ENCODE measurements at places on chromosomes 2 and 18.

- no peak for DNase-seq
Measured at GRCh38 chr2:106339132-106339531, 129.1 kb downstream of the RGPD3 start.

GRCh38 chr2:104127049-104127770 lies 726.7 kb upstream of the POU3F3 start:
- no peak for DNase-seq

DNA sequence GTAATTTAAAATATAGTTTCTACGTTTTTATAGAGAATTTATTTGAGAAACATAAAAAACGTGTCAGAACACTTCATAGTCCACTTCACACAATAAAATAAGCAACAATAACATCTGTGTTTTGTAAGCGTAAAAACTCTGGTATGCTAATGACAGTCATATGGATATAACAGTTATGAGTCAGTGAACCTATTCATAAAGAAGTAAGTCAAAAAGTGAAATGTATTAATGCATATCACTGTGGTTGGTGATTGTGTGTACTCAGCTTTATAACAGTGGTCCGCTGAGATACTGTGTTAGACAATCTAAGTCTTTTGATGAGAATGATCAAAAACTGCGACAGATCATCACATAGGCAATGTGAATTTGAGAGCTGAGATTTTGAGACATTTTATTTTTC lies 153.2 kb downstream of the WDR7 start:
- no peak for DNase-seq

- no peak for DNase-seq
Measured at GRCh38 chr2:102009557-102009956, 17.8 kb downstream of the IL1R2 start.

DNA sequence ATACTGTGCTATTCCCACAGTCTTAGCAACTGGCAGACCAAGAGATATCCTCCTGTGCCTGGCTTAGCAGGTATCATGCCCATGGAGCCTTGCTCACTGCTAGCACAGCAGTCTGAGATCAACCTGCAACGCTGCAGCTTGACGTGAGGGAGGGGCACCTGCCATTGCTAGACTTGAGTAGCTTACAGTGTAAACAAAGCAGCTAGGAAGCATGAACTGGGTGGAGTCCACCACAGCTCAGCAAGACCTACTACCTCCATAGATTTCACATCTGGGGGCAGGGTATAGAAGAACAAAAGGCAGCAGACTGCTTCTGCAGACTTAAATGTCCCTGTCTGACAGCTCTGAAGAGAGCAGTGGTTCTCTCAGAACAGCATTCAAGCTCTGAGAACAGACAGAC lies 74.8 kb downstream of the AKAIN1 start:
- DNase-seq, result peak; percentile 20

DNA sequence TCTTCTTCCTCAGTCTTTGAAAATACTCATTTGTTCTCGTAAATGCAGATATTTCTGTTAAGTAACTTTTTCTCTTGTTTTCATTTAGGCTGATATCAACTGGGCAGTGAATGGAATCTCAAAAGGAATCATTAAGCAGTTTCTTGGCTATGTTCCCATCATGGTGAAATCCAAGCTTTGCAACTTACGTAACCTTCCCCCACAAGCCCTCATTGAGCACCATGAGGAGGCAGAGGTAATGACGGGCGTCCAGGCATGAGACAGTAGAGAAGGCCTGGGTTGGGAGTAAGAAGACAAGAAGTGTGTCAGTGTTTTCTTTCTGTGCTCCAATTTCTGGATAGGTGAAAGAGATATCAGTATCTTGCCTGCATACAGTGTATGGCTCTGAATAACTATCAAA lies 5.1 kb downstream of the POLR1B start:
- DNase-seq, result no peak

DNA sequence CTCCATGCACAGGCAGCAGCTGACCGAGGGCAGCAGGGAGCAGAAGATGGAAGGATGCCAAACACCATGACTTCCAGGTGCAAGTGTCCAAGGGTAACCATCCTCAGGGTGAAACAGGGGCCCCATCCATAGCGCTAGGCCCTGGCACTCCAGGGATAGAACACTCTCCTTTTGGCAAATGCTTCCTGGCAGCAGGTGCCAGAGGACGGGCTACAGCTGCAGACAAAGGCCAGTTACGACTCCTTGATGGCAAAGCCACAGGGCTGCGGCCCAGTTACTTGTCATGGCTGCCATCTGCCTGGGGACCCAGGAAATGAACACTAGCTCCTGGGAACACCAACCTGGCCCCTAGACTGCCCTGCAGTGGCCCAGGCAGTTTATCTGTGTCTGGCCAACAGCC lies 178.8 kb downstream of the TMEM163 start:
- no peak for DNase-seq

DNA sequence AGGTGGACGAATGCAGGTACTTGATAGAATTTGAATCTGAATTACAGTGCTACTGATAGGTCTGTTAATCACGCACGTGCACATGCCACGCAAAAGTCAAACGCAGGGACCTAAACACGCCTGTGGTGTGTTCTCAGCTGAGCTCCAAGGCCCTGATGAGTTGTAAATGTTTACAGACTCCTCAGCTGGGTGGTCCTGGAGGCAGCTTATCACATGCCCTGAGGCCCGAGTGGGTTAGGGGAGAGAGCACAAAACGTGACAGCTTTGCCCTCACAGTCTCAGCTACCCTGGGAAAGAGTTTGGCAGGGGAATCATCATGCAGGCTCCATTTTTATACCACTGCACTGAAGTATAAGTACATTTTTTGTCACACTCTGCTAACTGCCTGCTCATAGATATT lies 68.3 kb upstream of the FAM110C start:
- DNase-seq, result no peak

- no peak for DNase-seq
Measured at GRCh38 chr2:219736209-219736608, 108.8 kb downstream of the SLC4A3 start.

GRCh38 chr2:109699646-109700045 lies 85.5 kb downstream of the SOWAHC start:
- DNase-seq, result no peak

GRCh38 chr2:188695953-188696352 lies 278.2 kb upstream of the COL3A1 start:
- DNase-seq, result no peak

DNA sequence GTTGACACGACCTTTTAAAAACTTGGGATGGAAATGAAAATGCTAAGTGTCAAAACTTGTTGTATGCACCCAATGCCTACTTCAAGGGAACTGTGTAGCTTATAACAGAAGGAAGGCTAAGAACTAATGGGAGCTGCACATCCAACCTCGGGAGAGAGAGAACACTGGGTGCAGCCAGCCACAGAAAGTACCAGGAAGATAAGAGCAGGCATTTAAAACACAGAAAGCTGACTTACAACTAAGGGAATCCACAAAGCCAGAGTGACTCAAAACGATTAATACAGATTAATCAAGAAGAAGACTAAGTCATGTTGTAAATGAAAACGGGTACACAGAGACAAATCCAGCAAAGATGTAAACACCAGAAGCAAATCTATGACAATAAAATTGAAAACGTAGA lies 113.4 kb downstream of the HDAC4 start:
- DNase-seq, result no peak

DNA sequence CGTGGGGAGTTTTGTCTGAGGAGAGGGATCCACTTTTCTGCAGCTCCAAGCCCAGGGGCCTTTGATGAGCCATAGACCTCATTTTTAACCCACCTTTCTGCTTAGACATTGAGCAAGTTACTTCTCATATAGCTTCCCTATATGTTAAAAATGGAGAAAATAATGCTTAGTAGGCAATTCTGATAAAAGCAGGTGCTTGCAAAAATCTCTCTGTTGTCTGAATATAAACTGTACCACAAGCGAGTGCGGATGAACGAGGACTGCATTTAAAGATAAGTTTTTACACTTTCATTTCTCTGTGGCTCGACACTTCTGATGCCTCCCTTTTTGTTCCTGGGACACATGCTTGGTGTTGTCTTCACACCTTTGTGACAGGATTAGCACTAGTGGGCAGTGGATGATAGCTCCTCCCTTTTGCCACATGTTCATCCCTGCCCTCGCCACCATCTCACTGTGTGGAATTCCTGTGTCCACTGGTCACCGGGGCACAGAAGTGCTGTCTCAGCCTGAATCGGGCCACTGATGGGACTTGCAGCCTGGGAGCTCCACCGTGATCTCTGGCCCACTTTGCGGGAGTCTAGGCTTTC lies 1.6 kb downstream of the TYMS start:
- no peak for DNase-seq

- DNase-seq, result peak; percentile 44
Measured at GRCh38 chr2:227817850-227818674, 4.4 kb downstream of the CCL20 start.

DNA sequence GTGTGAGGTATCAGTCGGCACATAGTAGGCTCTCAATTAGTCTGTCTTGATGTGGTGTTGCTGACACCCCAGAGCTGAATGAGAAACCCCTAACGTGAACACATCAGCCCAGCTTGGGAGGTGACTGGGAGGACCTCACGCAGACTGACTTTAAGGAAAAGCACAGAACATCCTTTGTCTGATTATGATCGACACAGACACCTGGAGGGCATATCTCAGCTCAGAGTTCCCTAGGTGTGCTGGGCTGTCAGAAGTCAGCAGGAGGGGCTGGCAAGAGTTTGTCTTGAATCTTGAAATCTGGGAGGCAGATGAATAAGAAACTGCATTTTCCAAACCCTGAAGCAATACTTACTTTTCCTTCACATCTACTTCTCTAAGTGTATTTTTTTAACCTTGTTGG lies 16.8 kb upstream of the MYCN start:
- no peak for DNase-seq

DNA sequence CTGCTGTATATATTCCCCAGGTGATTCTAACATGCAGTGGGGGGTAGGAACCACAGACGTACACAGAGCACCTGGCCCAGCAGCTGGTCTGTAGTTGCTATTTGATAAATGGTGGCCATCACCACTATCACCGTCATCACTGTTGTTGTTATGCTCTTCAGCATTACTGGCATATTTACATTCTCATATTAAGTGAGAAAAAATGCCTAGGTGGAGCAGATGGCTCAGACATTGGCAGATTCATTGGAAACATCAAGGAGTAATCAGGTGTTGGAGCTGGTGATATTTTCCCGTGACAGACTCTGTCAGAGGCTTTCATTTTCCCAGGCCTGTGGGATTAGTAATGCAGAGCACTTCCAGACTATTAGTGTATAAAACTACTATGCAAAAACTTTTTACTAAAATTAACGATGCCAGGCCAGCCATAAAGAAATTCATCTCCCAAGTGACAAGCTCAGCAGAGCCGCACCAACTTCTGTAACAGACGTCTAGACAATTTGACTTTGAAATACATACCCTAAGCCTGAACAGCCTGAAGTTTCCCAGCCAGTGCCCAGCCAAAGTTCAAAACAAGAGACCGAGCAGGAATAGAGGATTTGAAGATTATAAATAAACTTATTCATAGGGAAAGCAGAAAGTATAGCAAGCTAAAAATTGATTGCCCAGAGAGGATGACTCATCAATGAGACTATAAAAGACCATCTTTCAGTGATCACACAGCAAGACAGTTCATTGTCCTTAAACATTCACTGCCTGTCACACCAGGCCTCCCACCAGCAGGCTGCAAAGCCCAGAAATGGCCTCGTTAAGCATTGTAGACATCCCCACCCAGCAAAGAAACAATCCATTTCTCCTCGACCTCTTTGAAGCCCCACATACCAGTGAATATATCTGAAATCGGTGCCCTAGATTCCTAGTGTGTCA lies 247.4 kb upstream of the CHAC2 start:
- DNase-seq, result no peak

- no peak for DNase-seq
Measured at GRCh38 chr18:61821748-61822147, 71.1 kb downstream of the RNF152 start.

GRCh38 chr18:34976899-34977837 lies 64.0 kb upstream of the MAPRE2 start:
- peak; percentile 76 for DNase-seq

DNA sequence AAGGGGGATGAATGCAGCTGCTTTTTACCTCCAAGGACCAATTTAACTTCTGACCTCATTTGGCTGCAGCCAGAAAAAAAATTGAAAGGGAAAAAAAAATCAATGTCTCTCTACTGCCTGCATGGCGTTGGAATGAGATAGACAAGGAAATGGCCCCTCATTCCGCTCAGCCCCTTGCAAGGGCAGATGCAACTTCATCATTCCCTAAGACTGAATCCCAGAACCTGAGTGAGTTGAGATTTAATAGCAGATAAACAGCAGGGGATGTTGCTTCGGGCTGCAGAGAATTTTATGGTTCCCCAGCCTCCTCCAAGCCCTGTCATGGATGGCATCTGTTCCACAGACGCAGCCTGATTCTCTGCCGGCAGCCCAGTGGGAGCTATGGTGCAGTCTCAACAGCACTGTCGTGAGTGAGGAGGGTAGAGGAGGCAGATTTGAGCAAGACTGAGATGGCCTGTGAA lies 49.0 kb downstream of the CAPN13 start:
- no peak for DNase-seq

- peak; percentile 53 for DNase-seq
Measured at GRCh38 chr2:85577386-85578242, at the start of gene VAMP8. Gene VAMP8 (plus strand): TSS chr2:85577586. CDS start chr2:85577647, 61 bp downstream.

DNA sequence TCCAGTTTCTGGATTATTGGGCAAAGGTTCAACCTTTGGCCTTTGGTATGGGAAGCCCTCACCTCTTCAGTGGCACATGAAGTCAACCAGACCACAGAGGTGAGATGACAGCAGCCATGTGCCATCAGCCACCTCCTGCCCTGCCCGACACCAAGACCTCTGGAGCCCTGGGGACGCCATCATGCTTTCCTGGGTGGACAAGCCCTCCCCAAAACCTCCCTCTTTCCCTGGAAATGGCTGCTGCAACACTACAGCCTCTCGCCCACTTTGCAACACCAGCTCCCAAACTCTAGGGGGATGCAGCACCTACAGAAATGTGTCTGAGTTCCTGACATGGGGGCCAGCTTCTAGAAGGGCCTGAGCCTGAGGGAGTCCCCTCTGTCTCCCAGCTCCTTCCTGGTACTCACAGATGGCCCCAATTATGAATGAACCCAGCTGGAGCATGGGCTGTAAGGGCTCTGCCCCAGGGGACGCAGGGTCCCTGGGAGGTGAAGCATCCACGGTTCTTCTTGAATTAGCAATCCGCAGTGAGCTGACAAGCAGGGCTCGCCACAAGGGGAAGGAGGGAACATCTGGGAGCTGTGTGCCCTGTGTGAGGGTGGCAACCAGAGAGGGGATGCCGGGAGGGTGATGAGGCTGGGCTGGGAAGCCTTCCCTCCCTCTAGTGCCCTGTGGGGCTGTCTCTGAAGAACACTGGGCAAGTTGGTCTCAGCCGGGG lies 268.5 kb upstream of the HDAC4 start:
- no peak for DNase-seq

DNA sequence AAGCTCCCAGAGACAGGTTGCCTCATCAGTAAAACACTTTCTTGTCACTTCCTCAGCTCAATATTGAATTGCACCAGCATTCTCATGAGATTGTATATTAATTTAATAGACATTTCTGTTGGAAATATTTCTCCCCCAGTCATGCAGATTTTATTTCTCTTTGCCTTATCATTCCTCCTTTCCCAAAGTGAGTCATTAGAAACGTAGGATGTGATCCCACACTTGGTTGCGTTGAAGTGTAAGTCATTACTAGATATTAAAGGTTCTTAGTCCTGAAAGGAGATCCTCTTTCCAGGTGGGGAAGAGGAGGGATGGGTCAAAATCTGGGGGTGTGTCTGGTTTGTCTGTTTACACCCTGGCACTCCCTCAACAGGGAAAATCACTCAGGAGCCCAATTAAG lies 438.2 kb downstream of the SLC4A3 start:
- DNase-seq, result no peak
